ENCODE measurements at places on chromosomes 7 and 10.

DNA sequence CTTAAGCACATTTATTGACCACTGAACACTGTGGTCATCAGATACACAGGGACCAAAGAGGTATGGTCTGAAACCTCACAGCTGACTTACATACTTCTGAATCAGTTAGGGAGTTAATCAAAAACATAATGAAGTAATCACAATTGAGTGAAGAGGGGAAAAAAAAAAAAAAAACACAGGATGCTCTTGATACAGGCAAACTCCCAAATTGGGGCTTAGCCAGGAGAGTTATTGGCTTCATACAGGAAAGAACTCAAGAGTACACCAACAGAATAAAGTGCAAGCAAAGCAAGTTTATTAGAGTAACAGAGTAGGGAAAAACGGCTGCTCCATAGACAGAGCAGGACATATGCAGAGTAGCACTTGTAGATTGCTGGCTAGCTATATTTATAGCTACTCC is 917.0 kb downstream of the CNTNAP2 start:
- DNase-seq = peak; percentile 2

DNA sequence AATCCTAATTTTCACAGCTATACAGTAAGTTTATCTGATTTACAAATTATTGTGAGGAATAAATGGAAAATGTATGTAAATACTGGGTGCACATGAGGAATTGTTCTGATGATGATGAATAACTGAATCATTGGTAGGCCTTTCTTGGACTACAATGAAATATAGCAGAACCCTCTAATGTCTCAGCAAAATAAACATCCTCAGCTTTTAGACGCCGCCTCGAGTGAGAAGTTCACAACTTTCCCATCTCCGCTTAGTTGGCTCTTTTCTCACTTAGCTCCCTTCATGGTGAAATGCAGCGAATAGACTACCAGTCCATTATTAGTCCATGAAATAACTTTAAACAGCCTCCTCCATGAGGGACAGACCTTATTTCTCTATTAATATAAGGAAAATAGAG is 182.3 kb downstream of the BICC1 start:
- DNase-seq = no peak

GRCh38 chr7:47573758-47574481 is 8.0 kb downstream of the TNS3 start:
- DNase-seq = peak; percentile 94

GRCh38 chr10:69656742-69657269 is 26.8 kb downstream of the FAM241B start:
- DNase-seq = no peak

DNA sequence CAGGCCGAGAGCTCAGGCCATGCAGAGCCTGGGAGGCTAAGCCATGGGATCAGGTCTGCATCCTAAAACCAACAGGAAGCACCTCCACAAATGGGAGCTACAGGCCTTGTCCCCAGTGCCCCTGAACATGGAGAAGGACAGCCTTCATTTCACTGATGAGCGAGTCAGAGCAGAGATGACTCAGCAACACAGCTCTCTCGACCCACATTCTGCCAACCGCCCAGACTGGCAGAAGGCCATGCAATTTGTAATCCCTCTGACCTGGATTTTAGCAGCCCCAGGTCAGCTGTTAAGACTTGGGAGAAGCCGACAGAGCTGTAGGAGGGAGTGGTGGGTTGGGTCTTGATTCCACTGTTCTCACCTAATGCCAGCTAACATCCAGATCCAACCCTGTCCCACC is 25.5 kb downstream of the VOPP1 start:
- peak; percentile 87 for DNase-seq

GRCh38 chr7:152887778-152888177 is 128.2 kb downstream of the ACTR3B start:
- DNase-seq = no peak

DNA sequence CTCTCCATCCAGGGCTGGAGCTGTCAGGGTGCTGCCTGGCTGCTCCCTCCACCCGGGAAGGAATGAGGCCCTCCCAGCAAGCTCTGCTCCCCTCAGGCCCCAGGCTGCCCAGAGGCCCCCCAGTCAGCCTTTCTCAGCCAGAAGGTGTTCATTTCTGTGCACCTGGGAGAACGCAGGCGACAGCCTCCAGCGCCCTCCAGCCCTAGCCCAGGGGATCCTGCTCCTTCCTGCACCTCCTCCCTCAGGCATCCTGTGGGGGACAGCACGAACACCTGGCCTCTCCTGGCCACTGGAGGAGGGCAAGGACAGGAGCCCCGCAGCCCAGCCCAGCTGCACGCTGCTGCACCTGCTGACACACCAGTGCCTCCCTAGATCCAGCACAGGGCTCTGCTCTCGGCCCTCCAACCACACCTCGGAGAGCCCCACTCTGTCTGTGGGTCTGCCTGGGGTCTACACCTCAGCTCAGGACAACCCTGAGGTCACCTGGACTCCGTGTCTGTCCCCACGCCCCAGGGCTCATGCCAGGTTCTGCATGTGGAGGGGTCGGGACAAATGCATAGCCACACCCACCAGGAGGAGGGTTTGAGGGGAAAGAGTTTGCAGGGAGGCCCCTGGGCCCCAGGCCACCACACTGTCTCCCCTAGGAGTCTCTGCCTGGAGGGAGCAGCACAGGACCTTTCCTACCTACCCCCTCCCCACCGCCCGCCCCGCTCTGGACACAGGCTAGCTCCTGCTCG is 7.4 kb upstream of the PWWP2B start:
- DNase-seq = no peak

- no peak for DNase-seq
Measured at GRCh38 chr10:74958316-74958715, 131.9 kb downstream of the KAT6B start.

DNA sequence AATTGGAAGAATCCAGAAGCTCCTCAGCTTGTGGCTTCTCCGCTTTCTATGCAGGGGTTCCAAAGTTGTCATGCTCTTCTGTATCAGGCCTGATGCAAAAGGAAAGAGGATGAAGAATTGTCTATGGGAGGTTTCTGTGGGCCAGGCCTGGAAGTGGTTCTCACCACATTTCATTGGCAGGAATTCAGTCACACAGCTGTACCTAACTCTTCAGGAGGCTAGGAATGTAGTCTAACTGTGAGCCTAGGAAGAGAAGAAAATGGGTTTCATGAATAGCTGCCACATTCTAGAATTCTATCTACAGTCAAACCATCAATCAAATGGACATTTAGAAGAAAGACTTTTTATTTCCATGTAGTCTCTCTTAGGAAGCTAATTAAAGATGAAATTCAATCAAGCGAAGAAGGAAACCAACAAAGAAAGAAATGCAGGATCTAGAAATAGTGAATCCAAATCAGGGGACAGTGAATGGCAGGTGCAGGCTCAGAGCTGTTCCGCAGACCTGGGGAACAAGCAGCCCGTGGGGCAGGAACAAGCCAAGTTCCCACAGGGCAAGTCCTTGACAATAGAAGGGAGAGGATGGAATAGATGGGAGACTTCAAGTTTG is 25.4 kb upstream of the USP6NL start:
- DNase-seq = peak; percentile 14

- DNase-seq = no peak
Measured at GRCh38 chr10:86319676-86320075, 46.9 kb downstream of the GRID1 start.

GRCh38 chr7:134828361-134828760 is 48.9 kb downstream of the CALD1 start:
- peak; percentile 64 for DNase-seq
